Psoas muscle (tissue), 8 donors: ENCODE measurements at places on chromosomes 6 and 20. TPM values are rescaled to one million over a fixed set of nuclear protein-coding genes. Genes with fewer than 3 reads are reported as not detected.

Gene ARMH2
- total RNA-seq = not detected

Gene PEX3
- 13.9 TPM for total RNA-seq

Gene MPC1
- 153 TPM for total RNA-seq

Gene FAM217A
- not detected for total RNA-seq

Gene NOL4L
- 2.3 TPM for total RNA-seq

Gene MBOAT1
- 0.89 TPM for total RNA-seq

Gene GMDS
- 6.6 TPM for total RNA-seq

Gene PAX1
- total RNA-seq = 0.34 TPM

Gene SNRPB2
- total RNA-seq = 41.3 TPM

Gene LIN28B
- total RNA-seq = not detected

Gene EBF4
- 1.3 TPM for total RNA-seq

Gene DLL1
- 2.9 TPM for total RNA-seq

Gene DEFB124
- not detected for total RNA-seq

Gene HDGFL1
- not detected for total RNA-seq

Gene CRIP3
- 0.47 TPM for total RNA-seq

Gene EYS
- total RNA-seq = not detected

Gene POLR1C
- 24.7 TPM for total RNA-seq

Gene TAF4
- 17.7 TPM for total RNA-seq

Gene FAM8A1
- 16.4 TPM for total RNA-seq

Gene CST7
- 0.50 TPM for total RNA-seq

Gene LPA
- total RNA-seq = not detected

Gene MROH8
- total RNA-seq = 4.1 TPM

Gene HLA-DPB1
- total RNA-seq = 17.0 TPM

Gene MOG
- not detected for total RNA-seq

Gene ANGPT4
- 0.04 TPM for total RNA-seq

Gene CDKN1A
- total RNA-seq = 159 TPM

Gene SLC22A7
- not detected for total RNA-seq

Gene PRL
- not detected for total RNA-seq

Gene PACSIN1
- total RNA-seq = 0.11 TPM

Gene FAM209B
- not detected for total RNA-seq

Gene SCUBE3
- not detected for total RNA-seq

Gene PRSS16
- total RNA-seq = not detected

Gene GABRR1
- not detected for total RNA-seq

Gene INSM1
- total RNA-seq = not detected

Gene ECT2L
- total RNA-seq = not detected

Gene IER3
- 38.4 TPM for total RNA-seq

Gene DHX16
- 26.6 TPM for total RNA-seq

Gene CYP39A1
- total RNA-seq = 0.63 TPM

Gene ARG1
- 0.59 TPM for total RNA-seq

Gene GJA1
- 20.2 TPM for total RNA-seq

Gene SRSF12
- total RNA-seq = 0.26 TPM

Gene PRDM13
- total RNA-seq = not detected

Gene ROS1
- total RNA-seq = not detected

Gene BANF2
- not detected for total RNA-seq

Gene TMEM14C
- total RNA-seq = 90.7 TPM
